ENCODE measurements at places on chromosomes 11 and 22.

DNA sequence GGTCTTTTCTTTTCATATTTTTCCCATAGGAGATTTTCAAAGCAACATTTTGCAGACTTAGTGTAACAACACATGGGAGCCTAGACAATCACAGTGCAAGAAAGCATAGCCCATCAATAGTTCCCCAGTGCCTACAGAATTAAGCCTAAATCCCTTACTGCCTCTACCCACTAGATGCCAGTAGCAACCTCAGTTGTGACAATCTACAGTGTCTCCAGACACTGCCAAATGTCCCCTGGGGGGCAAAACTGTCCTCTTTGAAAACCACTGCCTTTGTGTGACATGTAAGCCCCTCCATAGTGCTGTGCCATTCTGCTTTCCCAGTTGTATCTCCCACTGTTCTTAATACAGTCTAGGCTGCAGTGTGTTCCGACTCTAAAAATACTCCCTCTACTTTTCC is 1329.0 kb downstream of the LRRC4C start:
- no peak for DNase-seq

- peak; percentile 78 for DNase-seq
Measured at GRCh38 chr11:2885678-2886081, at the start of gene CDKN1C. Gene CDKN1C (minus strand): TSS chr11:2885775. CDS start chr11:2885456, 319 bp downstream.

DNA sequence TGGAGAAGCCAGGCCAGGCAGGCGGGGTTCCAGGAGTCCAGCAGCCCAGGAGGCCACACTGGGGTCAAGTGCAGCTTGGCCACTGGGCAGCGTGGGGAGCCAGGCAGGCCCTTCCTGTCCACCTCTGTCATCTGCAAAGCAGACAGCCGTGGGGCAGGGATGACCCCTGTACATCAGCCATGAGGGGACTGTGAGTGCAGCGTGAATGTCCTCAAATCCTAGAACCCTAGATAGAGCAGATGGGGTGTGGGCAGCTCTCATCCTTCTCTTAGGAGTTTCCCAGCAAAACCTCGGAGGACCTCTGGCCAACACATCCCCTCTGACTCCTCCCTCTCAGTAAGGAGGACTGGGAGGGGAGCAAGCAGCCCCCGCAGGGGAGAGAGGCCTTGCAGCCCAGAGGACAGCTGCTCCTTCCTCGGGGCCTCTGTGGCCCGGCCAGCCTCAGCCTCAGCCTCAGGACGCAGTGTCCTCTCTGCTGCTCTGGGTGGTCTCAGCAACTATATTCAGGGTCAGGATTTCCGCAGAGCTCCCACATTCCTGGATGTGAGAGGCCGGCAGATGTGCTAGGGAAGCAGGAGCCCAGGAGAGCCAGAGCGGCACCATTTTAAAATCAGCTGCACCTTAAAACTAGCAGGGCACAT is 820.5 kb downstream of the BRD1 start:
- no peak for DNase-seq

GRCh38 chr11:65448418-65449105 is 26.0 kb downstream of the NEAT1 start:
- no peak for DNase-seq

GRCh38 chr22:30297991-30298701 is 8.8 kb upstream of the CASTOR1 start:
- no peak for DNase-seq

- DNase-seq, result no peak
Measured at GRCh38 chr22:30742291-30743256, 47.9 kb downstream of the OSBP2 start.

DNA sequence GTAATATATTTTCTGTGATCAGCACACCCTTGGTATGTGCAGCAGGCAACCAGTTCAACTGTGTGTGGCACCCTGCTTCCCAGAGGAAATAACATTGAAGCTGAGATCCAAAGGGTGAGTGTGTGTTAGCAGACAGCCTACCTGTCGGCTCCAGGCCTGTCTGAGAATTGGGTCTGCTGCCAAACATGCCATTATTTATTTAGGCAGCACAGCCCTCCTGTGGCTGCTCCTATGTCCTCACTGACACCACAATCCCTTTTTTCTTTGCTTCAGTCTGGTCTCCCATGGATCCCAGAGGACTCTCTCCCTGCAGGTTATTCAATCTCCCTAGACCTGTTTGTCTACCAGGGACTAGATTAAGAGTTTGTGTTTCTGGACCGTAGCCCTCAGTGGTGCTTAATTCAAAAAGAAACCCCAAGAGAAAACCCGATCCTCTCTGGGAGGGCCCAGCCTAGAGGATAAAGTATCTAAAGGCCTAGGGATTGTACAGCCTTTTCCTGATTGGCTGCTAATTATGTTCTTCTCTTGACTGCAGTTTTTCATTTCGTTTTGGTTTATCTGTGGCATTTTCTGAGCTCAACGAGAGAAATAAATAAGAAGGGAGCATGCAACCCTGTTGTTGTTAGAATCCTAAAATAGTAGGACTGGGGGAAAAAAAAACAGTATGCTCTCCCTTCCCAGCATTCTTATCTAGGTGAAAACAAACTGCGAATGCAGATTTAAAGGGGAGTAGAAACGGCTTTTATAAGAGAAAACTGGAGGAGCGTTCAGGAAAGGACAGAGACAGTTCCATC is 24.1 kb downstream of the KCNE3 start:
- DNase-seq, result no peak

DNA sequence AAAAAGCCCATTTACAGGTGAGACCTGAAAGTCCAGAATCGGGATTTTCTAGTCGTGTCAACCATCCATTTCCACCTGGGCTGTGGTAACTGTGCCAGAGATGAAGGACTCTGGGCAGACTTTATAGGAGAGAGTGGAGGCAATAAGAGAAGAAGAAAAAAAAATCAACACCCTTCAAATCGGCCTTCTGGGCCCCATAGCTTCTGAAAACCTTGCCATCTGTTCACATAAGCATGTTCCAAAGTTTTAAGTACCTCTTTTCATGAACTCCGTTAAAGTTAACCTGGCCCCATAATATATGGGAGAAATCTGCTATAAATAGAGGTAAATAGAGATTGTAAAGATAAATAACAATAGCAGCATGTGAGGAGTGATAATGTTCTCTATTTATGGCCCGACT is 470.5 kb downstream of the MIAT start:
- DNase-seq, result no peak

GRCh38 chr11:115497303-115497702 is 6.9 kb downstream of the CADM1 start:
- DNase-seq, result no peak

DNA sequence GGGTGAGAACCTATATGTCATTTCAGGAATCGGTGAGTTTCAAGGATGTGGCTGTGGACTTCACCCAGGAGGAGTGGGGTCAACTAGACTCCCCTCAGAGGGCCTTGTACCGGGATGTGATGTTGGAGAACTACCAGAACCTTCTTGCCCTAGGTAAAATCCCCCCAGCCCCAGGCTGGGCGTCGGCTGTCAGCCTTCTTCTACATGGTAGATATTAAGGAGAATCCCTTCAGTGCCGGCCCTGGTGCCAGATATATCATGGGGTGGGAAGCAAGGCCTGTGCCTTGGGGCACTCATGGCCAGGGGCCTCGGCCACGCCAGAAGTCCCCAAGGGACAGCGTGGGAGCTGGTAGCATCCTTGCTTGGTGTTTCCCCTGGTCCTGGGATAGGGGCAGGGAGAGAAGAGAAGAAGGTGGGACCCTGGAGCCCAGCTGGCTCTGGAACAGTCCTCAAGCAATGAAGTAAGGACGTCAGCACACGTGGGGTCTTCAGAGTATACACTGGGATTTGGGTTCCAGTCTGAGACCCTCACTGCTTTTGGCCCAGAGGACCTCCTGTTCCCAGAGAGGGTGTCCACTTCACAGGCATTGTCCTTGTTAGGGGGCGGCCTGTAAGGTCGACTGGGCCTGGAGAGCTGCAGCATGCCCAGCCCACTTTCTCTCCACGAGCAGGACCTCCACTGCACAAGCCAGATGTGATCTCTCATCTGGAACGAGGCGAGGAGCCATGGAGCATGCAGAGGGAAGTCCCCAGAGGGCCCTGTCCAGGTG is 6.8 kb downstream of the ZNF74 start:
- no peak for DNase-seq

GRCh38 chr22:48449466-48450187 is 1378.0 kb downstream of the BRD1 start:
- DNase-seq, result no peak

DNA sequence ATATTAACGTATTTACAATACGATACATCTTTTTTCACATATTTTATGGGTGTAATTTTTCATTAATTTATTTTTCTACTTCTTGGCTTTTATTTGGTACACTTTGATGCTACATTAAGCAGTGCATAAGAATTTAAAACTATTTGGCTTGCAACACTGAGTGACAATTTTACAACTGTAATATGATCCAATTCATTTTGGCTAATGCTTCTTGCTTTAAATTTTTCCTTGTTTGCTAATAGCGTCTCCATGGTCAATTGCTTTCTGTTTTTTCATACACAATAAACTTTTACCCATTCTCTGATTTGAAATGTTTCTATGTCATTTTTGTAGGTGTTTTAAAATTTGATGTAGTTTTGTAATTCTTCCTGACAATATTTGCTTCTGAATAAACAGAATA is 773.2 kb downstream of the FAM181B start:
- no peak for DNase-seq

- peak; percentile 37 for DNase-seq
Measured at GRCh38 chr11:110430267-110431050, 711 bp downstream of the FDX1 start.

DNA sequence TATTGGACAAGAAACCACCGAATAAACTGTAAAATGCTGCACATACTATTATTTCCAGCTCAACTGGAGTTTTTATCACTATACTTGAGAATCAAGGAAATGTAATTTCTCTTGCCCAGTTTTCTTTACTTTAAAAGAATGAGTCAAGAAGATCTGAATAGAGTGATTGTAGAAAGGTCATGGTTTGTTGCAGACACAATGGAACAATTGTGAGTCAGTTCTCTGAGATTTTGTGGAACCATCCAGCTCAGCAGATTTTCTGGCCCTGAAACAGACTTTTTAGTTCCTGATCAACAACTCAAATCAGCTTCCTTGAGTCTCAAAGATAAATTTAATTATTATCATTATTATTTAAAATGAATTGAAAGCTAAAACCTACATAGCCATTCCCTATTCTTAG is 1.3 kb downstream of the TCN1 start:
- no peak for DNase-seq

- no peak for DNase-seq
Measured at GRCh38 chr11:127037596-127037995, 37.0 kb upstream of the KIRREL3 start.

DNA sequence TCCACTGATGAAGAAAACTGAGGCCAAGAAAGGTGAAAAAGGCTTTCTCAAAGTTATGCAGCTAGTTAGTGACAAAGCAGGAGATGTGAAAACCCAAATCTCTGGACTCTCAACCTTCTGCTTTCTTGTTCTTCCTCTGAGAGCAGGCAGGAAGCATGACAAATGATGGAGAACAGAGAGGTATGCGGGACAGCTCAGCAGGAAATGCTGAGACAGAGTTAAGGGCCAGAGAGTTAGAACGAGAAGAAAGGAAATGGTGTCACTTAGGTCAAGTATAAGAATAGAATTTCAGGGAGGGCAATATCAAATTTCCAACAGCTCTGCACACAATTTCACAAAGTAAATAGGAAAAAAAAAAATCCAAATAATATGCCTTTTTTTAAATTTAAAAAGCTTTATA is 67.6 kb upstream of the ARHGAP42 start:
- no peak for DNase-seq

GRCh38 chr22:36856121-36856791 is 4.5 kb upstream of the NCF4 start:
- DNase-seq, result peak; percentile 94

DNA sequence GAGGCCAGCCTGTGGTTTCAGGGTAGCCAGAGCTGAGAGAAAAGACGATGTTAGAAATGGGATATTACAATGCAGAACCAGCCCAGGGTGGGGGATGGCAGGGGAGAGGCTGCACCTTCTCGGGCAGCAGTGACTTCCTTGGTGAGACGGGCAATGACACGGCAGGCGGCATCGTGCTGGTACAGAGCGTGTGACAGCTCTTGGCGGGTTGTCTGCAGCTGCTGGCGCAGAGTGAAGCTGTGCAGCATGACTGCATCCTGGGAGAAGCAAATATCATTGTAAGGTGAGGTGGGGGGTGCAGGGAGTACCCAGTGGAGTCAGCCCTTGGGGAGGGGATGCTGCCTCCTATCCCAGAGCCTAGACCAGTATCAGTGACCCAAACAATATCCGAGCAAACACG is 3.8 kb downstream of the PRPF19 start:
- no peak for DNase-seq

GRCh38 chr11:32023370-32024305 is 67.2 kb upstream of the RCN1 start:
- DNase-seq, result no peak

GRCh38 chr11:111414267-111414931 is 35.3 kb upstream of the POU2AF1 start:
- DNase-seq, result no peak

- no peak for DNase-seq
Measured at GRCh38 chr11:102168481-102168880, 58.2 kb downstream of the YAP1 start.

- DNase-seq, result no peak
Measured at GRCh38 chr11:43928721-43929120, 13.7 kb upstream of the C11orf96 start.

DNA sequence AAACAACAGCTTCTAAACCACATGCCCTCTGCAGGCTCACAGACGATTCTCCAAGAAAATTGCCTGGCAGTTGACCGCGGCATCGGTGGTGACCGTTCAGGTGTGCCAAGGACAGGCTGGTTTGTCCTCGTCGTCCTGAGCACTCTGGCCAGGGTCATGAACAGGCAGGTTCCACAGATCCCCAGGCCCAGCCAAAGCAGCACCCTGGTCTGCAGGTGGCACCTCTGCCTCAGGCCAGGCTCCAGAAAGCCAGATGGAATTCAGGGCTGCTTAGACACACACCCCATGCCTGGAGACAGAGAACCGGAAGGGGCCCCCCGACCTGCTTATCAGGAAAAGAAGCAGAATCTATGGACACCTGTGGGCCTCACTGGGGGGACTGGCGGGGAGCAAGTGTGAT is 338.7 kb downstream of the BRD1 start:
- no peak for DNase-seq

DNA sequence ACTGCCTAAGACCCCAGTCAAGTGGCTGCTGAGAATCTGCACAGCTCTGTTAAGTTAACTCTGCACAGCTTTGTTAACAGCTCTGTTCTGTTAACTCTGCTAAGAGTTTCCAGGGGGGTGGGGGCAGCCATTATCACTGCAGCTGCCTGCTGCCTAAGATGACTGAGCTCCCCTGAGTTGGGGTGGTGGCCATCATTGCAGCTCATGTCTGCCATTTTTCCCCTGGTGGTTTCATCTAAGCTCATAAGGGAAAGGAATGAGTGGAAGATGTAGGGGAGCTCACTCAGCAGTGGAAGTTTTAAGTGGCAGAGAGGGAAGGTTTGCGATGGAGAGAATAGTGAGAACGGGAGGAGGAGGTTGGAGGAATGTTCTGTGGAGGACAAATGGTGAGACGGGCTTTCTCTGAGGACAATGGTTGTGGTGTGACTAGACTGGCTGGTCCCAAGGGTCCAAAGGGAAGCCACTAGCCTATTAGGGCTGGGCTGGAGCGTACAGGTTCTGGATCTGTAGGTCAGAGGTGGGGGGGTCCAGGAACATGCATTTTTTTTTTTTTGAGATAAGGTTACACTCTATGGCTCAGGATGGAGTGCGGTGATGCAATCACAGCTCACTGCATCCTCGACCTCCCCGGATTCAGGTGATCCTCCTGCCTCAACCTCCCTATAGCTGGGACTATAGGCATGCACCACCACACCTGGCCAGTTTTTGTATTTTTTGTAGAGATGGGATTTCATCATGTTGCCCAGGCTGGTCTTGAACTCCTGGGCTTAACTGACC is 13.5 kb upstream of the PLET1 start:
- no peak for DNase-seq

GRCh38 chr11:72680624-72681158 is 6.5 kb upstream of the PDE2A start:
- no peak for DNase-seq

GRCh38 chr11:7593481-7593880 is 79.7 kb downstream of the PPFIBP2 start:
- DNase-seq, result no peak
